Hypothalamus (tissue), 51 donors: ENCODE measurements at places on chromosomes 16 and 17.

DNA sequence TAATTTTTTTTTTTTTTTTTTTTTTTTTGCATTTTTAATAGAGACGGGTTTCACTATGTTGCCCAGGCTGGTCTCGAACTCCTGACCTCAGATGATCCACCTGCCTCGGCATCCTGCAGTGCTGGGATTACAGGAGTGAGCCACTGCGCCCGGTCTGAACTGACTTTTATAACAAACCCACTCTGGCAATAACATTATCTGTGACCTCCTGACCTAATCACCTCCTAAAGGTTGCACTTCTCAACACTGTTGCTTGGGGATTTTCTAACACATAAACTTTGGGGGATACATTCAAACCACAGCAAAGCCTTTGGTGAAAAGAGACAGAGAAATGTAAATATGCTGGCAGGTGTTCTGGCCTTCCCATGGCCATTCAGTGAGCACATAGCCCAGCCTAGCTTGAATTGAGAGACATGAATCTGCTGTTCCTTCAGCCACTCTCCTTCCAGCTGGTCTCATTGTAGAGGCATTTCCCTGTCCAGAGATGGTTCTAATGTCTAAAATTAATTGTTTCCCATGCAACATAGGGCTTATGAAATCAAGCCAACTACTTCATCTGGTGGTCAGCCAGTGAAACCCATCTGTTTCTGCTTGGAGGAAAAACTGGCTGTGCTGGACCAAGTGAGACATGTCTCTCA lies 28.3 kb downstream of the LYRM1 start:
- no peak for DNase-seq

- DNase-seq = no peak
Observed at GRCh38 chr16:66154801-66155200, 211.7 kb upstream of the CDH5 start.

DNA sequence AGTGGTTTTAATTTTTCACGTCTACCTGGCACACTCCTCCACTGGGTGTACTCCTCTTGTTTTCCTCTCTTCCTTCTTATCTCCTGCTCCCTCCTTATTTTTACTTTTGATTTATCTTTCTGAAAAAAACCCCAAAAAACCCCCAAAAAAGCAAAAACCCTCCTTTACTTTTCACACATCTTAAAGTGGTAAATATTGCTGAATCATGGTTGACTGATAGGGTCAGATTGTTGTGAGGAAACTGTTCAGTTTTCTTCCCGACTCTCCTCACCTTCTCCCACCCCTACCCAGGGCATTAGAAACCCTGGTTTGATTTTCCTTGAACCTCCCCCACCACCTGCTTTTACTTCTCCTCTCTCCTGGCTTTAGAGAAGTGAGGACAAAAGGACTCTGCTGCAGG lies 25.4 kb downstream of the ARHGAP44 start:
- DNase-seq = no peak

DNA sequence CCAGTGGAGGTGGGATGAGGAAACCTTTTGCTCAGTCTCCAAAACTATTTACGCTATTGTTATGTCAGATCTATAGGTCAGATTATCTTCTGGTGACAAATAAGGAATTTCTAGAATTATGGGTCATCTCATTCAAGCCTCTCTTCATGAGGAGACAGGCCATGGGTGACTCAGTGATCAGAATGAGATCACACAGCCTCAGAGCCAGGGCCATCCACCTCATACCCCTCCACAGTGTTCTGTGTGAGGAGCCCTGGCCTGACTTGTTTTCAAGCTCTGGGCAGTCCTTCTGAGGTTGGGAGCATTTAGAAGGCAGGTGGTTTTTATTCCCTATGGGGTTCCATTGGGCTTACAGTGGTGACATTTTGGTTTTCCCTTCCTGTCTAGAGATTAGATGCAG lies 26.5 kb downstream of the YPEL2 start:
- DNase-seq = no peak

DNA sequence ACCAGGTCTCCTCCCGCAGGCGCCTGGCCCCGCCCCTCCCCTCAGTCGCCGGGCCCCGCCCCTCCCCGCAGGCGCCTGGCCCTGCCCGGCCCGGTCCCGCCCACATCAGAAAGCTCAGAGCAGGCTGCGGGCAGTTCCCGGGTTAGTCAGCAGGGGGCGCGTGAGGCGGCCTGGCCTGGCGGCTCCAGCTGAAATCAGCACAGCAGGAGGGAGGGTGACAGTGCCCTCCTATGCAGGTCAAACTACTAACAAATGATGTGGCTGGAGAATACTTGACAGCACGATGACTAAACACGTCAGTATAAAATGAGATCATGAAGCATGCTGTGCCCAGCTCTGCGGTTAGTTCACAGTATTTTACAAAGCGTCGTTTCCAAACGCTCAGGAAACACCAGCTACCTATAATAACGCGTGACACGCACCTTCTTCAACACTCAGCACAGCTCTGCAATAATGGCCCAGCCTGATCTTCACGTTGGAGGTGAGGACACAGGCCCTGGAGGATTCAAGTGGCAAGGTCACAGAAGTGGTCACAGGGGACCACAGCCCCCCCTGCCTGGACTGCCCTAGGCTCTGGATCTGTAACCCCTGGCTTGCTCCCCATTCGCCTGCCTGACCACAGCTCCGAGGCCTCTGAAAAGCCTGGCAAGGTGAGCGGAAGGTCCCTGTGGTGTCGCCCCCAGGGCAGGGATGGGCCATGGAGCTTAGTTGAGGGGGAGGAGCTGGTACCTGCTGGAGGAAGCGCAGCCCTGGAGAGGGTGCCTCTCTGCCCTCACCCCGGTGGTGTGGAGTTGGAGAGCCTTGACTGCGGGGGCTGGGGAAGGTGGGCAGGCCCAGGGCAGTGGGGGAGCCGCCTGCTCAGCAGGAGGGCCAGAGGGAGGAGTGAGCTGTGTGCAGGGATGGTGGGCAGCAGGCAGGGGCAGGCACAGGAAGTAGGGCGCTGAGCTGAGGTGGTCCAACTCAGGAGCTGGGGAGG lies 81.2 kb downstream of the KCNJ12 start:
- peak; percentile 80 for DNase-seq

GRCh38 chr16:7452090-7452489 lies 119.4 kb downstream of the RBFOX1 start:
- DNase-seq = no peak

DNA sequence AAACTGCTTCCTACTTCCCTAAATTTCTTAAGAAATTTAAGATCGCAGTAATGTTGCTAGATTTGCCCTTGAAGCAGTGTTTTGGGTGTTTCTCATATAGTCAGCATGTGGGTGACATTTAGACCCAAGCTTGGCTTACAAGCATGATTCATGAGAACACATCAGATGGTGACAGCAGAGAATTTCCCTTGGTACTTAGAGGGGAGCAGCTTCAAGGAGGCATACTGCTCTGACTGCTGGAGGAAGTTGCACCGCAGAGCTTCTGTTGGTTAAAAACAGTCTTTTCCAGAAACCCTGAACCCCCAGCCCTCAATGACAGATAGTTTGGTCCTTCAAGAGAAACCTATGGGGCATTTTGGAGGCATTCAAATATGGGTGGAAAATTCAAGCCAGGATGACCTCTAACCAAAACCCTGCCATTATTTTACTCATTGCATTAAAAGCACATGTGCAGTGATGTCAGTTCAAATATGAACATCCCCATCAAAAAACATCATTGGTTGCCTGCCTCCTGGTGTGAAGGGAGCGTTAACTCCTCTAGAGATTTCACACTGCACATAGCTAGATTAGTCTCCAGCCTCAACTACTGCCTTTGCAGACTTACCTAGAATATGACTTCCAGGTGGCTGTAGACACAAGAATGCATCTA lies 201.5 kb upstream of the CACNG5 start:
- no peak for DNase-seq

DNA sequence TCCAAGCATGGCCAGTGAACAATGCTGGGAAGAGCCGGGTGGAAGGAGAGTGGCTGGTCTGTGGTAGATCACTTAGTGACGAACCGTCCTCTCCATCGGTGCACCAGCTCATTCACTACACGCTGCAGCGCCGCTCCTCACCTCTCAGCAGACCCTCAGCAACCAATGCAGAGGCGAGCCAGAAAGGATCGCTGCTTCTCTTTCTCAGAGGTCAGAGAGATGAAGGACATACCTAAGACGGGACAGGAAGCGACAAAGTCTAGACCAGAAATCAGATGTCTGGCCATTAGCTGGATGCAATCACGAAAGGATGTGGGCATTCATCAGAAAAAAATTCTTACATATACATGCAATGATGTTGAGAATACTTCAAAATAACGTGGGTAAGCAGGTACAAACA lies 26.9 kb downstream of the NSMCE1 start:
- no peak for DNase-seq

DNA sequence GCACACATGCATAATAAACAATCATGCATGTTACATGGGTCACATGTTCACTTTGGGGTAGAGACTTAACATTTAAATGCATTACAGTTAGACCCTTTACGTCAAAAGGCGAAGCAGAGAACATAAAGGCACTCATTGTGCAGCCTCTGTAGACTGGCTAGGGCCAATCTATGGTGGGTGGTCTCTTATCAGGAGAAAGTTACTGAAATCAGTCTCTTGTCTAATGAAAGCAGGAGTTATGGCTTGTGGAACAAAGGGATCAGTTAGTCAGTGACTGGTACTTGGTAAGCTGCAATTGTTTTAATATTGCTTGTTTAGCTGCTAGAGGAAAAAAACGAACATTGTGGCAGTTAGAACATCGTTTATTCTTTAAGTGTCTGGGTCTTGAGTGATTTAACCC lies 1.4 kb upstream of the CNEP1R1 start:
- DNase-seq = no peak

DNA sequence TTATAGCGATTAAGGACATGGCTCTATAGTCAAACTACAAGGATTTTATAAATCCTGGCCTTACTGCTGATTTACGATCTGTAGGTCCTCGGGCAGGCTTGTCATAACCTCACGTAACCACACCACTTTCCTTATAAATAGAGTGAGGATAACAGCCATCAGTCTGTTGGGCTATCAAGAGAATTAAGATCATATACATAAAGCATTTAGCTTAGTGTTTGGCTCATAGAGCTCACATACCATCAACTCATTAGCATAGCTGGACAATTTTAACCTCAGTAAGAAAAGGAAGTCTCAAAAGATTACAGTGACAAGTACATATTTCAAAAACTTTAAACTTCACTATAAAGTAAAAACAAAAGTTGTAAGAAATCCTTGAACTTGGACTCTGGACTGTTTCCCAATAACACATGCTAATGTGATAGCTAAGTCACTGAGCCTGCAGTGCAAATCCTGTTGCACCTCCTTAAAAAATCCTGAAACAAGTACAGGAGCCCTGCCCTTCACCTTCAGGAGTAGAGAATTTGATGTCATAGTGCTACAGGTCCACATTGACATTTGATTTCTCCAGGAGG lies 20.8 kb upstream of the CLEC3A start:
- DNase-seq = no peak

- no peak for DNase-seq
Observed at GRCh38 chr17:76597156-76598003, 11.7 kb upstream of the ST6GALNAC2 start.

DNA sequence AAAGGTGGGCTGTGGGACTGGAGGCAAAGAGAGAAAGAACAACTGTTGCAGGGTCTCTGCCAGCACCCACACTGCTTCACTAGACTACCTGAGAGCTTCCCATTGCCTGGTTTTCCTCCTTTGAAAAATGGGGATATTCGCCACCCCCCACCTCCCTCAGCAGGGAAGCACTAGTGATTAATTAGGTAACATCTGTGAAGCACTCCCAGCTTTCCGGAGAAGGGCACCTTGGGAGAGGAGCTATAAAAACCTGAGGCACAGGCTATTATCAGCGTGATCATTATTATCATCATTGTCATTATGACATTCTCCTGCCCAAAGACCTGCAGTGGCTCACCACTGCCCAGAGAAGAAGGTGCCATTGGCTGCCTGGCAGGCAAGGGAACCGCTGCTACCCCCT lies 83.5 kb downstream of the XYLT1 start:
- DNase-seq = no peak

DNA sequence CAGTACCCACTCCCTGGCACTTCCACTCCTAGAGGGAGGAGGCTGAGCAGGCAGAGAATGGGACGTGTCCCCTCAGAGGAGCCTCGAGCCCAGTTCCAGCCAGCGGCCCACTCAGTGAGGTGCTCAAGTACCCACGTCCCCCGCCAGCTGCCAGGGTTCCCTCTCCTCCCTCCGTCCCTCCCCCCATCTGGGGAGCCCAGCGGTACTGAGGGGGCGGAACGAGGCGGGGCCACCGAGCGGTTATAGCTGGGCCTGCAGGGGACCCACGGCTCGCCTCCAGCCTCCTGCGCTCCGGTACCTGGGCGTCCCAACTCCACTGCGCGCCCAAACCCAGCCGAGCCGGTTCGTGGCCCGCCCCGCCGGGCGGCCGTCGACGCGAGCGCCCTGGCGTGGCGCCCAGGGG lies at the start of gene NPW:
Gene NPW (plus strand): TSS at position 268 of the 403 bp plus-strand sequence.
- DNase-seq = no peak
